D721Med (cell line): ENCODE measurements at places on chromosomes 3 and 15.

DNA sequence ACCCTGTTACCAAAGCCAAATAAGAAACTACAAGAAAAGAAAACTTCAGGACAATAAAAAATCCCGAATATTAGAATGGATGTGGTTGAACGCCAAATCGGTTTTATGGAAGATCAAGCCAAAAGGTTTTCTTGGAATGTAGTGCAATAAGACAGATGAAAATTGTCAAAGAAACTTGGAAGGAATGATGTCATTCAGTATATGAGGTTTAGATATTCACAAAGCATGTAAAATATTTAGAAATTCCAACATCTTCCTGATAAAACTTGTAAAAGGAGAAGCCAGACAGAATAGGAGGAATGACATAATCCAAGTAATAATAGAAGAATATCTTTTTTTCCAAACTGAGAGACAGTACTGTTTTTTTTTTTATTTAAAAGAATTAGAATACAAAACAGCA is 130.3 kb upstream of the ZPLD1 start:
- no peak for DNase-seq

DNA sequence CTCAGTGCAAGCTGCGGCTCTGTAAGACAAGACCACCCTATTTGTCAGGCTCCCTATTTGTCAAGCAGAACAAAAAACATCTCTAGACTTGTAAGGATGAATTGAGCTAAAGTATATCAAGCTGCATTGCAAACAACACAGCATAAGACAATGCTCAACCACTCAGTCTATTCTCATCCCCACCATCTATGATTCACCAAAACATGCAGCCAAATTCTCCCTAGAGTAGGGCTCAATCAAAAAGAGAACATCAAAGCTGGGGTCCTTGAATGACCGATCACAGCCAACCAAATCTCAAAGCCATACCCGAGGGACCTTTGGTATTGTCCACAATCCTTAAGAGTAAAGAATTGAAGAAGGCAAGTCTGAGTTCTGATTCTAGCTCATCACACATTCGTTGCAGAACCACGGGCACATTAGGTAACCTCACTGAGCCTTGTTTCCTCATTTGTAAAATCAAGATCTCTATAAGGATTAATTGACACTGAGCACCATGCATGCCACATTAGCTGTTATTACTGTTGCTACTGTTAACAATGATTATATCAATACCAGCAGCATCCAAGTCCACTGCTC is 31.2 kb downstream of the RFTN1 start:
- no peak for DNase-seq

GRCh38 chr15:78047761-78048627 is 29.5 kb downstream of the TBC1D2B start:
- no peak for DNase-seq

GRCh38 chr3:177478170-177478867 is 281.0 kb upstream of the TBL1XR1 start:
- DNase-seq = no peak
